ENCODE measurements at places on chromosomes 11 and 22.

DNA sequence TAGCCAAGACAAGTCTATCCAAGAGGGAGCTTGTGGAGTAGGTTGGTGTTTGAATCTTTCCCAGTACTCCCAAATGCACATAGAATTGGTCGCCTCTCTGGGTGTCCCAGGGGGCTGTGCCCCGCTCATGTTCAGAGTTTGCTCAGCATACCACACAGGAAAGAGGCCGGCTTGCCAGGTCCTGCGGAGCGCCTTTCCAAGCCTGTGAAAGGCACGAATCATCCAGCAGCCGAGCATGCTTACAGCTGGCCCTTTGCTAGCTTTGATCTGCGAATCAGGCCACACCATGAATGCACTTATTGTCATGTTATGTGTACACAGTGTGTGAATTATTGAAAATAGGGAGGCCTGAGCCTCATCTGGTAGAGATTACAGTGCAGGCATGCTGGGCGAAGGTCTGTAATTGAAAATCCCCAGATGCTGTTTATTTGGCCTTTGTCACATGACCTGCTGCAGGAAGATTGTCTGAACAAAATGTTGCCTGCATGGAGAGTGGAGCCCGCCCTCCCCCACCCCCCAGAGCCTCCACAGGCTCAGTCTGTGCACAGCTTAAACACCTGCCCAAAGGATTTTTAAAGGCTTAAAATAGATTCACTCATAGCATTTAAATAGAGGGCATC, 163.3 kb upstream of the RASSF10 start:
- no peak for DNase-seq

- no peak for DNase-seq
Observed at GRCh38 chr11:127063241-127063640, 62.7 kb upstream of the KIRREL3 start.

DNA sequence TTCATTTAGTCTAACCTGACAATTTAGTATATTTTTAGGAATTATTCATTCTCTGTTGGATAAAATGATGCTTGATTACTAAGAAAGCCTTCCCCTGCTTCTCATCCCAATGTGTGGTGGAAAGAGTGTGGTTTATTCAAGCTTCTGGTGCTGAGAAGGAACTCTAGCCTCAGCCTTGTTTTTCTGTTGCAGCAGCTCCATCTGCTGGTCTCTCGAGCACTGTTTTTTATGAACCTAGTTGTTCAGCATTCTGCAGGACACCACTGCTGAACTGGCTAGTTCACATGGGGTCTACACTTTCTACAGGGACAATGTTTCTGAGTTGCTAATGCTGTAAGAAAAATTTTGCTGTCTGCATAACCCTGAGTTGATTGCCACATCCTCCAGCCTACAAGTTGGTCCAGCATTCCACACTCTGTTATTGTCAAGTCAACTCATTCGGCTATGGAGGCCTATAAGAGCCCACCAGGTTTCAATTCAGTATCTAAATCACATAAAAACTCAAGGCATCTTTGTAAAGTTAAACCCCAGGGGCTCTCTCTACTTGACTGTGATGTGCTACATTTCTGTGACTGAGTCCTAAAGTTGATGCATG, 14.3 kb downstream of the OR2AG2 start:
- DNase-seq, result peak; percentile 51

DNA sequence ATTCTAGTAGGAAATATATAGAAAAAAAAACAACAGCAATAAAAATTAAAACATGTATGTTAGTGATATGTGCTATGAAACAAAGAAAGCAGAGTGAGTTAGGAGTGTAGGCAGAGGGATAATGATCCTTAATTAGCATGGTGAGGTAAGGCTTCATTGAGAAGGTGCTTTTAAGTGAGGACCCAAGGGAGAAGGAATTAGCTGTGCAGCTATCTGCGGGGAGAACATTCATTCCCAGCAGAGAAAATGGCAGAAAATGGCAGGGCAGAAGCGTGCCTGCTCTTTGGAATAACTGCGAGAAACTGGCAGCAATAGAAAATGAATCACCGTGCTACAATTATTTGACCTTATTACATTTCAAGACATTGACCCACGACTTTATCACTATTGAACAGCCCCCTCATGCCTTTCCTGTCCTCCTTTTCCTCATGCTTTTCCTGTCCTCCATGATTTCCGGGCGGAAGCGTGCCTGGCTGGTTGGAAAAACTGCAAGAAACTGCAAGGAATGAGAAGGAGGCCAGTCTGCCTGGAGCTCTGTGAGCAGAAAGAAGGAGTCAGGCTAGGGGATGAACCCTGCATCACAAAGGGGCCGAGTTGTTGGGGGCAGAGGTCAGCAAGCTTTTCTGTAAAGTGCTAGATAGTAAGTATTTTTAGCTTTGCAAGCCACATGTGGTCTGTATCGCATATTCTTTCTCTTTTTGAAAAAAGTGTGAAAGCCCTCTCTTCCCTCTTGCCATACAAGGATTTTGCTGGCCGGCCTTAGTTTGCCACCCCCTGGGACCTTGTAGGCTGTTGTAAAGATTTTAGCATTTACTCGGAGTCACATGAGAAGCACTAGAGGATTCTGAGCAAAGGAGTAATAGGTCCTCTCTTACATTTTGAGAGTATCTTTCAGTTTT, 37.1 kb upstream of the SWAP70 start:
- no peak for DNase-seq

DNA sequence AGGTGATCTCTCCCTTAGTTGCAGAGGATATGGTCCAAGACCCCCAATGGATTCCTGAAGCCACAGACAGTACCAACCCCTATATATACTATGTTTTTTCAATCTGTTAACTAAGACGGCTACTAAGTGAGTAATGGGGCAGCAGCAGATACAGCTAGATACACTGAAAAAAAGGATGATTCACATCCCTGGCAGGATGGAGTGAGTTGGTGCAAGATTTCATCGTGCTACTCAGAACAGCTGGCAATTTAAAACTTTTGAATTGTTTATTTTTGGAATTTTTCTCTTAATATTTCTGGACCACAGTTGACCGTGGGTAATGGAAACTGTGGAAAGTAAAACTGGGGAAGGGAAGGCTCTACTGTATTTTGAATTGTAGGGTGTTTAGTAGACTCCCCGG, 17.0 kb upstream of the TMEM218 start:
- DNase-seq, result no peak

GRCh38 chr22:44701187-44701790, 715 bp upstream of the PRR5 start:
- no peak for DNase-seq

DNA sequence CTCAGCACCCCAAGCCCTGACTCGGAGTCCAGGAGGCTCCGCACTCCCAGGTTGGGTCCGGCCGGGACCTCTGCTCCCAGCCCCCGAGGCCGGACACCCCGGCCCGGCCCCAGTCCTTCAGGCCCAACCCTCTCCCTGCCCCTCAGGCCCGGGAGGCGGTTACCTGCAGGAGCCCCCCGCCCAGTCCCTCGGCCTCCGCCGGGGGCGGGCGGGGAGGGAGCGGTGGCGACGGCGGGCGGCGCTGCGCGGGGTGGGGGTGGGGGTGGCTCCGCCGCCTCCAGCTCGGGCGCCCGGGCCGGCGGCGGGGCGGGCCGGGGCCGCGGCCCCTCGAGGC, 310 bp downstream of the TCF20 start:
- peak; percentile 13 for DNase-seq

DNA sequence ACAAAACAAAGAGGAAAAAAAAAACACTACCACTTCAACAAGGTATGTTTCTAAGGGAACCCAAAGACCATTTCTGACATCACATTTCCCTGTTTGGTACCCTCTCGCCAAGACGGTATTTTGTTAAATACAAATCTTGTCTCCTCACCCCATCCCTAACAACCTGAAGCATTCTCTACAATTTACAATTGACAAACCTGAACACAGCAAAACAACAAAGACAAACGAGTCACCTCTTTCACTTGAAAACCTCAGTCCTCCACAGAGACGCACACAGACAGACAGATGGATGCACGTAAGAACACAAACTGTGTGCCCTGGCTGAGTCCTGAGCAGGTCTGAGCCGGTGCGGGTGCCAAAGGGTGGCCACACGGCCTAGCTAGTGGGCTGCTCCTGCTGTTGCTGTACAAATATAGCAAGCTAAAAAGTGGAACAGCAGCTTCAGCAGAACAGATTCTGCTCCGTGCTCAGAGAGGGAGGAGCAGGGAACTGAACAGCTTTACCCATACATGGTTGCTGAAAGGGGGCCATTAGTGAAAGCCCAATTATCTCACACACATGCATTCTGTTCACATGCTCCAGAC, 28.5 kb downstream of the CELF1 start:
- DNase-seq, result no peak

GRCh38 chr11:4887591-4887990, 5.9 kb downstream of the OR51T1 start:
- DNase-seq, result no peak

DNA sequence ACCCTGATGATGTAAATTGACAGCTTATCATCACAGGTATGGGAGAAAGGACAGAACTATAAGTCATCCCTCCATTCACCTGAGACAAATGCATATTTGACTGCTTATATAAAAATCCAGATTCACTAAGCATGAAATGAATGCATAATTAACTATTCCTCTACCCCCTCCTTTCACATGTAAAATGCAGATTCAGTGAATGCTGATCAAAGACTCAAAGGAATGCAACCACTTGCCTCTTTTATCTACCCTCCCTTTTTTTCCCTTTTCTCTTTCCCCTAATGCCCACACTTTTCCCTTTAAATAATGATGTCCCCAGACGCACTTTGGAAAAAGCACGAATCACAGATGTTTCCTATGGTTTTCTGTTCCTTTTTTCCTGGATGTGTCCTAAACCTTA, 4.5 kb upstream of the PLAAT4 start:
- DNase-seq, result no peak

GRCh38 chr11:73047773-73048371, 94.2 kb downstream of the FCHSD2 start:
- DNase-seq, result no peak

- DNase-seq, result no peak
Observed at GRCh38 chr22:41140365-41140957, 48.1 kb downstream of the EP300 start.

DNA sequence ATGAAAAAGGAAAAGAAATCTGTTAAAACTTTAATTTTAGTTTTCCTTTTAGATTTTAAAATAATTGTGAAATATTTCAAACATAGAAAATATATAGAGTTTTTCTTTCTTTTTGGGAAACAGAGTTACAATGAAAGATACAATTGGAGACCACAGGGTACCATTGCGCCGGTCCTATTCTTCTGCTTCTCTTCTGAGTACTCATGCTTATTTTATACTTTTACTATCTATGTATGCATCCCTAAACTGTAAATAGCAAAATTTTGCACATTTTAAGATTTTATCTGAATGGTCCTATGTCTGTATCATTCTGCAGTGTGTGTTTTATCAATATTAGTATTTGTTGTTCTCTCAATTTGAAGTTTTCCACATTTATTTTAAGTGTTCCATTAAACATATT, 65.0 kb downstream of the EHF start:
- no peak for DNase-seq

DNA sequence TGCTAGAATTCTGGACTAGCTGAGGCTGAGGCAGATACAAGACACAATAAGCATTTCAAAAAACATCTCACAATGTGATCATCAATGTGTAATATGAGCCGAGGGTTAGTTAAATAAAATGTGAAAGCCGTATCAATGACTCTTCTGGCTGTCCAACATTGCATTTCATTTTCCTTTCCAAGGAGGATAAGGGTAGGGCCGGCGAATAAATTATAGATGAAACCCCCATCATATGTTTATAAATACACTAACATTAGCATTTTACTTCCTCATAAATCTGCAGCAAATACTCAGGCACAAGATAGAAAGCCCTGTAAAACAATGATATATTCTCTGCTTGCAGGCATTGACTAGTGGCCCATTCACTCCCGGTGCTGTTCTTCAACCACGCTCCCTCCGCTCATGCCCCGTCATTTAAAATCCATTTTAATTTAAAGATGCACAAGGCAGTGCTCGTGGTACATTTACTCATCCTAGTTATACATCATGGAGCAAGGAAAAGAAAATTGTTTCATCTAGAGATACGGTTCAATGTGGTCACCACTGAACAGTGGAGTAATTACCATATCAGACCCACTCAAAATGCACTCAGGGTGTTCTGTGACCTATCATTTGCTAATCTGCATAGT, 59.9 kb upstream of the RCN1 start:
- no peak for DNase-seq

DNA sequence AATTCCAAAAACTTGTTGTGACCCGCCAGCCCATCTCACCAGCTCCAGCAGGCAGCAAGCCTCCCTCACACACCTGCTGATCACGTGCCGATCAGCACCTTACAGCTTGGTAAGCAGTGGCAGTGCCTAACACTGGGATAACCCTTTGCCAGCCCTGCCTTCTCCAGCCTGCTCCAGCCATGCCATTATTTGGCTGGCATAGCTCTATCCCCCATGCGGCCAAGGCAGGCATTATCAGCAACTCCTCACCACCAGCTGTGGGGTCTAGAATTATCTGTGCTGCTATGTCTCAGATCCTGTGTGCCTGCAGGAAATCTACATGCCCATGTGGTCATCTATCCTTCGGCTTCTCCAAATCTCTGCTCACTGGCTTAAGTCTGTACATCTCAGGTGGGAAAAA, 215.0 kb downstream of the ST3GAL4 start:
- DNase-seq, result no peak

GRCh38 chr11:96052921-96053651, 129.2 kb upstream of the MTMR2 start:
- DNase-seq, result no peak
